GDM1 (cell line): ENCODE measurements at places on chromosomes 6 and 20.

DNA sequence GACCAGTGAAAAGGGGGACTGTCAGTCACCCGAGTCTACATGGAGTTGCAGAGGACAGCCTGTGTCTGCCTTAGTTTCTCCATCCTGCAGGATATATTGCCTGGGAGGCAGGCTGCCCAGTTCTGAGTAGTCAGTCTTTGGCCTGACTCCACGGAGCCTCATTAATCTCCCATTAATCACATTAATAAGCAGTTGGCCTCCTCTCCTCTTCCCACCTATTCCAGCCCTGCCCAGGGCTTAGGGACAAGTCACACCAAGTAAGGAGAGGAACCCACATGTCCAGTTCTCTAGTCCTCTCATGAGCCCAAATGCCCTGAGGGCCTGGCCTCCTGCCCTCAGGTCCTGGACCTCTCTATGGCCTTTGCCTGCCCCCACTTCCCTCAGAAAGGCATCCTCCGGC is 1.3 kb upstream of the MUCL3 start:
- DNase-seq = no peak

DNA sequence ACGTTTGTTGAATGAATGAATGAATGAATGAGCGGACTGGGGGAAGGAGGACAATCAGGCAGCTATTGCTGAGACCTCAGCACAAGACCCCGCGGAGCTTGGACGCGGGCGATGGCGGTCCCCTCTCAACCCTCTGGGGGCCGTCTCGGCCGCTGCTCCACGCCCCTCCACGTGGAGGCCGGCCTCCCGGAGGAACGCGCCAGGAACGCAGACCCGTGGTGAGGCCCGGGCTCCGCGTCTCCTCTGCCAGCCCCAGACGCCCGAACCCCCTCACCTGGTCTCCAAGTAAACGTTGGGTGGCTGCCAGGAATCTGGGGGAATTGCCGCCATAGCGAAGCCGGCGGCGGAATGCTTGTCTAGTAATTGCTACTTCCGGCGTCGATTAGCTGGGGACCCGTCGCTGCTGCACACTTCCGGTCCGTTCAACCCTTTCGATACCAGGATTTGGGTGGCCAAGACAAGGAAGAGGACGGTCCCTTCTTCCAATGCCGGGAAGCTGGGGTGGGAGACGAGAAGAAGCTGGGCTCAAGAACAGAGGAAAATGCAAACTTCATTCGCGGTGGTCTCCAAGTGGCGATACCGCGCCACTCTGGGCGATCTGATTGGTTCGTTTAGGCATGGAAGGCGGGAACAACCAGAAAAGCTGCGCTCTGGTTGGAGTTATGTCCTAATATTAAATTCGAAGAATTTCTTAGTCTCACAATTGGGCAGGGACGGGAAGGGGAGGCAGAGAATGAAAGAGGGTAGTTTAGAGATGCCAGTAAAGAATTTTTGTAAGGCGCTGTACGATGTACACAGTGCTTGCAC is at the start of gene PPIL1:
PPIL1 (minus strand) TSS at position 361 of the 807 bp plus-strand sequence; CDS start at position 330, 31 bp downstream.
- peak; percentile 90 for DNase-seq

DNA sequence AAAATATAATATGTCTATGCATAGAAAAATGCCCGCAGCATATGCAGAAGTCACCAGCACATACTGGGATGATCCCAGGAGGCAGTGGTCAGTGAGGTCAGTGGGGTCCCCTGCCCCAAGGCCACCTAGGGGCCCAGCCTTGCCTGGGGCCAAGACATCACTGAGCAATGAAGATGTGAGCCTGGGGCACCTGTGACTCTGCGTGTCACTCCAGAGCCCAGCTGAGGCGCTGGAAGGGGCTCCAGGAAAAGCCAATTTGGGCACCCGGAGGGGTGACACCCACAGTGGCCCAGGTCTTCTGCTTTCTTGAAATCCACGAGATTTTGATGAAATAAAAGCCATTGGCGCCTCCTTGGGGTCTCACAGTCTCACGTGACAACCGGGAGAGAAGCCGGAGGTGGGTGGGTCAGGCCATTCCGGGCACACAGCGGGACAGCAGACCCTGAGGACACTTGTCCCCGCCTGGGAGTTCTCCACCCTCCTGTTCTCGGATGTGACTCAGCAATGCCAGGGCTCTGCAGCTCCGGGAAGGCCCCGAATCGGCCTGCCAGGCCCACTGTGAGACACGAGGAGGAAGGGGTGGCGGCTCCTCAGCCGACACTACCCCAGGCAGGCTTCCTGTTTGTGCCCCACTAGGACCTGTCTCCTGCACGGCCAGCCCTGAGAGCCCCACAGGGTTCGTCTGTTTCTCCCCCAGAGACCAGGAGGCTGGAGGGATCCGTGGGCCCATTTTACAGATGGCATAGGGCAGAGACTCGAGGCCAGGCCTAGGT is 24.4 kb upstream of the SLCO4A1 start:
- peak; percentile 85 for DNase-seq

DNA sequence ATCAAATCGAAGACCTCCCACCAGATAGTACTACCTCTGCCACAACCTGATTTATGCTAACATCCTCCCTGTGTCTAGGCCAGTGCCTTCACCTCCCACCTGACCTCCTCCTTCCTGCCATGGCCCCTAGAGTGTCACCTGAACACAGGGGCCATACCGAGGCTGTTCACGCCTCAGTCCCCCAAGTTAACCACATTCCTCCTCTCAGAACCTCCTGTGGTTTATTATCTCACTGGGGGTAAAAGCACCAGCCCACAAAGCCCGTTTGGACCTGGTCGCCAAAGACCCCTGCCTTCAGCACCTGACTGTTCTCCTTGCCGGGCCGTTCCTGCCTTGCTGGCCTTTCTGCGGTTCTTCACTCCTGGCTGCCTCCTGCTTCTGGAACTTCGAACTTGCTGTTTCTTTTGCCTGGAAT is 13.7 kb downstream of the MAS1 start:
- no peak for DNase-seq

GRCh38 chr6:147447835-147448611 is 60.5 kb upstream of the SAMD5 start:
- DNase-seq = no peak

DNA sequence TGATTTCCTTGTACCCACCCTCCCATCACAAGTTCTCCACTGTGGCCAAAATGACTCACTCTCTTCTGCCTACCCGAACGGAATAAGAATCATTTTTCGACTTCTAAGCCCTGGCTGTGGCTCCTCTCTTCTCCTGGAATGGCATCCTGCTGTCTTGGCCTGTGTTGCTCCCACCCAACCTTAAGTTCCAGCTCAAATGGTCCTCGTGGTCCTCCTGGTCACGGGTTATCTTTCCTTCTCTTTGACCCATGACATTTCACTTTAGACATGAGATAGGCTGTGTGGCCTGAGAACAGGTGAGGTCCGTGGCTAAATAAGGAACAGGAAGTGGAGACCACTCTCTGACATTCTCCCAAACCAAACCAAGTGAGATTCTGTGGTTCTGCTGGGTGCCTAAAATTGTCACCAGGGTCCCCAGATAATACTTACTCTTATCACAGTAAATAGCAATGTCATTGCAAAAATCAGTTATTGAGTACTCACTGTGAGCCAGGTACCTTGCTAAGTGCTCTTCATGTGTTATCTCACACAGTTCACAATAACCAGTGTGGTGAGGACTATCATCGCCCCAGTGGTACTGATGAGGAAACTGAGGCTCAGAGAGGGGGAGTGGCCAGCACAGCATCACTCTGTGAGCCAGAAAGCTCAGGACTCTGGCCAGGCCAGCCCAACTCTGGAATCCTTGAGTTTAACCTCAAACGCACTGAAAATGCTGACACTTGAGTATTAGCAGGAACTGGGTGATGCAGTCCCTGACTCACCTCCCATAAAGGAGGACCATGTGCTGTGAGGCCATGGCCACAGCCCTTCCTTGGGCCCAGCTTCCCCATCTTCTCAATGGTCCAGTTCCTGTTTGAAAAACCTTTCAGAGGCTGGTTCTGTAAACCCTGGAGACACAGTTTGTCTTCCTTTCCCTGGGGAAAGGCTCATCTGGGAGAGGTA is 74.8 kb upstream of the SIRPA start:
- no peak for DNase-seq

GRCh38 chr20:60505423-60505822 is 547.2 kb downstream of the CDH26 start:
- no peak for DNase-seq

GRCh38 chr6:116408491-116408890 is 37.7 kb downstream of the DSE start:
- no peak for DNase-seq

DNA sequence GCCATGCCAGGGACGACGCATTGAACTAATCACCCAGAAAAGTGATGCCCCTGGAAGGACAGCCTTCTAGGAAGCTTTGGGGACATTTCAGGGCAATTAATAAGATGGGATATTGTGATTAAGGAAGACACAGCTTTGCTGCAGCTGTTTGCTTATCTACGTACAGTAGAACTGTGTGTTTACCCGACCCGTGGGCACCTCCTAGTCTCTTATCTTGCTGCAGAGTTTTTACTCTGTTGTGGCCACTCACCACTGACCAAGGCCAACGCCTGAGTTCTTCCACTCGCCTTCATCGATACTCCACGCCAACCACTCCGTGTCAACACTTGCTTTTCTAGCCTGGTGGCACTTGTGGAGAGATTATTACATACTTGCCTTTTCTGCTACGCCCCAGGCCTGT is 105.9 kb upstream of the MLN start:
- no peak for DNase-seq

DNA sequence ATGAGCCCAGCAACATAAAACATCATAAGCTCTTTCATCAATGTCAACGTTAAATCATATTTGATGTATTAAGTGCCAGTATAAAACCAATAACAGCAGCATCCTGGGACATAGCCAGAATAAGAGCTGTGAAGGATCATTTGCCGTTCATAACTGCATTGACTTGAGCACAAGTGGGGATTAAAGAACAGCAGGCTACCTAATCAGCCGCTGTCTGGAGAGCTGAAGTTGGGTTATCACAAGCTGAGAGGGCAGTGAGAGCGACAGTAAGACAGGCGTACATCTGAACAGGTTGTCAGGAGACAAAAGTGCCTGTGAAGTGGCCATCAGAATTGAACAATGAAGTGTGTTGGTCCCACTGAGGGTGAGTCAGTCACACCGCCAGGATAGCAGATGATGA is 269.6 kb downstream of the GRIK2 start:
- no peak for DNase-seq

DNA sequence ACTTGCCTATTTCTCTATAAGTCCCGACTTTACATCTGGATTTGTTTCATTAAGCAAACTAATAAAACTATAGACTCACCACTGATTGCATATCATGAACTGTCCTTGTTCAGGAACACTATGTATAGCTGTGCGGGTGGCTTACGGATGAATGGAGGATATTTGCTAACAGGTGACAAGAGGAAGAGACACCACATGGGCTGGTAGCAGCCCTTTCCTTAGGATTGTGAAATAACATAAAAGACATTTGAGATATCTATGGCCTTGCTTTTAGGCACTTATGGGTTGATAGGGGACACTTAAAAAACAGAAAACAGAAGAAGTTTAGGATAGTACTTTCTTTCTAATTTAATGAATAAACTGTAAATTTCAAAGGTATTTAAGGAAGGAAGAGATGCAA is 5.0 kb upstream of the CAP2 start:
- DNase-seq = no peak

- no peak for DNase-seq
Measured at GRCh38 chr6:28446818-28447511, 3.7 kb upstream of the ZSCAN23 start.

DNA sequence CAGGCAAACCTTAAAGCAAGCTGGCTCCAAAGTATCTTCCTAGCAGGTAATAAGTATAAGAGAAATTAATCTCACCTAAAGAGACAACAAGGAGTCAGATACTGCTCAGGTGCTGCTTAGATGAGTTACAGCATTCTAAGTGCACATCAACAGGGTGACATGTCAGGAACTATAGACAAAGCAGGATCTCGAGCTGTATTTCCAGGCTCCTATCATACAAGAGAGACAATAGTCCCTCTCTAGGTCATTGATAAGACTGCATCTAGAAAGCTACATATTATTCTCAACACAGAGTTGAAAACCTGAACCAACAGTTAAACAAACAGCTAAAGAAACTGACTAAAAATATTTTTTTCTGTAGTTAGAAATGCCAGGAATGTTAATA is 3.9 kb downstream of the PTPRK start:
- no peak for DNase-seq

- DNase-seq = no peak
Measured at GRCh38 chr6:166473886-166474571, 91.3 kb upstream of the MPC1 start.

DNA sequence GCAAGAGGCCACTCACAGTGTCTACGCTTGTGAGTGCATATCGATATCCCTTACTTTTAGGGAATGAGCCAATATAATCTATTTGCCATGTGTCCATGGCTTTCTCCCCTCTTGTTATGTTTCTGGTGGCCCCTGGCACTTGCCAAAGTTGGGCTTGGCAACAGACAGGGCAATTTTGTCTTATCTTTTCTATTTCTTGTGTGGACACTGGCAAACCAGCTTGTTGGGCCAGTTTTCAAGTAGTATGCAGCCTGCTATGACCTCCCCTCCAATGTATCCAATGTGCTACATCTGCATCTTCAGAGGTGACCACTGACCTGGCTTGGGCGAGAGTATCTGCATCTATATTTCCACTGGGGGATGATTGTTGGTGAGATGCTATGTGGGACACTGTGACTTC is 29.2 kb downstream of the GSTA2 start:
- DNase-seq = no peak

GRCh38 chr6:160367798-160368547 is 19.8 kb downstream of the SLC22A3 start:
- DNase-seq = no peak

DNA sequence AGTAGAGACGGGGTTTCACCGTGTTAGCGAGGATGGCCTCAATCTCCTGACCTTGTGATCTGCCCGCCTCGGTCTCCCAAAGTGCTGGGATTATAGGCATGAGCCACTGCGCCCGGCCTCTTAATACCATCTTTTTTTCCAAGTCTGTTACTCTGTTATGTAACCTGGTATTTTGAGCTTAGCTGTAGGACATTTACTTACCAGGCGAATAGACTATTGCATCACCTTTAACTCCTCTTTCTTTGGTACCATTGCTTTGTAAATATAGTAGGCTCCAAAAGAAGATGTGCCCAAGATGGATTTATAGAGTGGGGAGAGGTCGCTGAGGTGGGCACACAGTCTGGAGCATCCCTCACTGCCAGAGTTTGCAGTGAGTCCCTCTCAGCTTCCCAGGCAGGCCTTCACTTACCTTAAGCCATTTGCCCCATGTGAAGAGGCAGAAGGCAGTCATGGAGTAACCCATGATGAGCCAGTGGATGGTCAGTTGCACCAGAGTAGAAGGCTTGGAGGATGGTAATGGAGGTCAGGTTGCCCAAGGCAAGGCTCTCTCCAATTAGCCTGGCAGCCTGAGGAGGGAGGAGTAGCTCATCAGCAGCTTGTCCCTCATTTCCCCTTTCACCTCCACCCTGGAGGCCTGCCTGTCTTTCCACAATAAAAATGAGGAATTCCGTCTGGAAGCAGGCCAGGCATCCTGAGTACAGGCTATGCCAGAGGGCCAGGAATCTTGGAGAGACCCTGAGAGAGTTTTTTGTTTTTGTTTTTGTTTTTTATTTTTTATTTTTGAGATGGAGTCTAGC is 9.7 kb downstream of the TIAM2 start:
- DNase-seq = no peak

- DNase-seq = no peak
Measured at GRCh38 chr20:45311589-45312211, 3.6 kb upstream of the MATN4 start.

GRCh38 chr6:36297511-36297910 is 27.7 kb downstream of the PNPLA1 start:
- no peak for DNase-seq

GRCh38 chr6:150372051-150372450 is 3.2 kb downstream of the IYD start:
- no peak for DNase-seq

- no peak for DNase-seq
Measured at GRCh38 chr6:149122850-149123821, 194.4 kb upstream of the TAB2 start.
